Hematopoietic multipotent progenitor cell treated with erythropoietin and hydrocortisone succinate and interleukin-3 and kit ligand, for 6 days (in vitro differentiated cells): ENCODE measurements at places on chromosomes 13 and 19.
A peak's percentile ranks its signal among the peaks of the same experiment; 100 is the strongest.

DNA sequence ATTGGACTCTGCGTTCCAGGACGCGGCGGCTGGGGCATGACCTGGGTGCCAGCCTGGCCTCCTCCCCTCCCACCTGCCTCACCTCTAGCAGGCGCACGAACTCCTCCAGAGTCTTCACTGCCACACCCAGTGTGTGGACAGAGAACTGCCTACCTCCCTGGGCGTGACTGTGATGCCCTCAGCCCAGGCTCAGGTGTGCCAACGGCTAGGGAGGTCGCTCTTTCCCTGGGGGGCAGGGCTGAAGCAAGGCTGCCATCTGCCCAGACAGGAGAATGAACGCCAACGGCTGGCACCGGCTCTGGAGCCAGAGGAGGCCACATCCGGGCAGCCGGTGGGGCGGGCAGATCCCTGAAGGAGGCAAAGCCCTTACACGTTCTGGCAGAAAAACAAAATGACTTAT, 11.3 kb downstream of the NANOS3 start:
- DNase-seq: no peak

DNA sequence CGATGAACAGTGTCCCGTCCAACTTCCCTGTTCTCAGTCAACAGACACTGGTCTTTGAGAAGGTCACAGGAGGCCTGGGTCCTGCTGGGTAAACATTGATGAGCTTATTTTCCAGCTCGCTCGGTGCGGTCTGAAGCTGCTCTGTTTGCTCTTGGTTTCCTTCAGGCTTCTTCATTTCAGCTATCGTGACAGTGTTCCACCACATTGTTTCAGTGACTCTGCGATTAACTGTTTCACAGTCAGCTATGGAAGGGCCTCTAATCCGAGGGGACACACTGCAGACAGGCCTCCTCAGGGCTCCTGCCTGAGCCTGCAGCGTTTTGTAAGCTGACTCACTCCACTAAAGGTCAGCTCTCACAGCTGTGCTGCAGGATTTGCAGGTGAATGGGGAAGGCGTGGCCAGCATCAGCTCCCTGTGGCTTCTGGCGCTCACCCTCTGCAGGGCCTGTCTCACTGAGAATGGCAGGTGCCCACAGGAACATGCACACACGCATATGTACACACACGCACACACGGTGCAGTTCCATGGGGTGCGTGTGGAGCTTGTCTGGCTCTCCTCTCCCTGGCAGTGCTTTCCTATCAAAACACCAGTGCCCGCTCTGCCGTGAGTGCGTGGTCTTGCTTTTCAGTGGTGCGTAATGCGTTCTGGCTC, 62.9 kb upstream of the MCF2L start:
- DNase-seq: no peak

- DNase-seq: peak; percentile 71
These were observed 35.7 kb upstream of the MATK start for GRCh38 chr19:3821857-3822364.

- peak; percentile 25 for DNase-seq
These were observed 1.2 kb downstream of the USPL1 start for GRCh38 chr13:30618930-30619279.

DNA sequence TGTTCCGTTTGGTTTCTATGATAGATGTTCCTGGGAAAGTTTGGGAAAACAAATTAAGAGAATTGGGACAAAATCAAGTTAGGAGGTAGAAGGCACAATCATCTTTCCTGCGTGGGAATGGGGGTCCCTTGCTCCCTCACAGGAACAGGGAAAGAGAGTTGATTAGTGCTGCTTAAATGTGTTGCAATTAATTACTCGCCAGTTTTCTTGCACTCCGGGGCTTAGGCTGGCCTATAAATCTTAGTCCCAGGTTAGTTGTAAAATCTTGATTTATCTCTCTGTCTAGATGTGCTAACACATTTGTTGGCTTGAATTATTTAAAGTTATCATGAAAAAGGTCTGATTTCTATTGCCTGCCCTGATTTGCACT, 10.1 kb downstream of the B3GLCT start:
- peak; percentile 23 for DNase-seq

GRCh38 chr19:44947041-44947581, 1.3 kb downstream of the APOC2 start:
- no peak for DNase-seq

DNA sequence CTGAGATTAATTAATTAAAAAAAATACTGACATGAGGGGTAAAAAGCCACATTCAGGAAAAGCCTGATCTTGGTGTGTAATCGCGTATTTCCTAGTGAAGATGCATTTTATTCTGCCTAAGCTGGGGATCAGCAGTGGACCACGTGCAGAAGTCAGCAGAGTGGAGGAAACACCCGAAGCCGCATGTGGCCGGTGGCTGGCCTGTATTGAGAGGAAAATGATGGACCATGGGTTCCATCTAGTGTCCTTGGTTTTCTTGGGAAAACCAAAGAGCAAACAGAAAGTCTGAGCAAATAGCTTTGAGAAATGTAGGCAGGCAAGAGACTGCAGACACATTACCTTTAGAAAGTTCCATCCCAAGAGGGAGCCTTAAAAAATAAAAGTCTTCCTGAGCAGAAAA, 23.7 kb upstream of the SHISA2 start:
- no peak for DNase-seq

DNA sequence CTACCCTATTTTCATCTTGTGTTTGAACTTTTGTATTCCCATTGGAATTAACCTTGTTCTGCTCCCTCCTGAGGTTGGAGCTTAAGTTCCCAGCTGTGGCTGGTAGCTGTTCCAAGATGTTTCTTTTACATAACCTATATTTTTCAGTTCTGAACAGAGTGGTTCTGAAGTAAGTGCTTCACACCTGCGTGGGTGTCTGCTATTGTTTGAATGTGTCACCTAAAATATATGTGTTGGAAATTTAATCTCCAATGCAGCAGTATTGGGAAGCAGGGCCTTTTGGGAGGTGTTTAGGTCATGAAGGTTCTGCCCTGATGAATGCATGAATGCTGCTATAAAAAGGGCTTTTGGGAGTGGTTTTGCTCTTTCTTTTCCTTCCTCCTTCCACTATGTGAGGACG, 123.8 kb downstream of the LACC1 start:
- no peak for DNase-seq

- peak; percentile 79 for DNase-seq
These were observed 9.4 kb downstream of the SIRT6 start for GRCh38 chr19:4172861-4173473.

- no peak for DNase-seq
These were observed 604.4 kb upstream of the SPRY2 start for GRCh38 chr13:80945328-80945727.

GRCh38 chr19:10748927-10749434, 31.1 kb downstream of the DNM2 start:
- DNase-seq: peak; percentile 76

DNA sequence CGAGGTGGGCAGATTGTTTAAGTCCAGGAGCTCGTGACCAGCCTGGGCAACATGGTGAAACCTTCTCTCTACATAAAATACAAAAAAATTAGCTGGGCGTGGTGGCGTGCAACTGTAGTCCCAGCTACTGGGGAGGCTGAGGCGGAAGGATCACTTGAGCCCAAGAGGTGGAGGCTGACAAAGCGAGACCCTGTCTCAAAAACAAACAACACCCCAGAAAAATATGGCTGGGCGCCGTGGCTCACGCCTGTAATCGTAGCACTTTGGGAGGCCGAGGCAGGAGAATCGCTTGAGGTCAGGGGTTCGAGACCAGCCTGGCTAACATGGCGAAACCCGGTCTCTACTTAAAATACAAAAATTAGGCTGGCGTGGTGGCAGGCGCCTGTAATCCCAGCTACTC, 3.4 kb upstream of the HNRNPL start:
- no peak for DNase-seq

- peak; percentile 54 for DNase-seq
These were observed 68.1 kb downstream of the ERCC5 start for GRCh38 chr13:102913914-102914313.

DNA sequence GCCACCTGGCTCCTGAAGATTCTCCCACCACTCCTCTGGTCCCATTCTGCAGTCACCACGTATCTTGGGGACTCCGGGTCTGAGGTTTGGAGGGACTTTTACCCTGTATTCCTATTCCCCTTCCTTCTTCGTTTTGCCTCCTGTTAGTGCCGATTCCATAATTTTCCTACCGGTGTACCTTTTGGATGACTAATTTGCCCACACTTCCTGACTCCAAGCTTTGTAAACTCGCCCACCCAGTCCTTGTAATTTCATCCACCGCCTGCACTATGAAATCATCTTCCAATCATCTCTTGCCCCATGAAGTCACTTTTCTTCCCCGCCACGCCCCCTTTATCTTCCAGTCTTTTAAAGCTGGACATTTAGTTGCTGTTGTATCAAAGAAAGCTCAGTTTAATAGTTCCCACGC, 572 bp downstream of the UCHL3 start:
- peak; percentile 86 for DNase-seq

GRCh38 chr13:110838867-110839538, 75.9 kb downstream of the ANKRD10 start:
- DNase-seq: no peak

DNA sequence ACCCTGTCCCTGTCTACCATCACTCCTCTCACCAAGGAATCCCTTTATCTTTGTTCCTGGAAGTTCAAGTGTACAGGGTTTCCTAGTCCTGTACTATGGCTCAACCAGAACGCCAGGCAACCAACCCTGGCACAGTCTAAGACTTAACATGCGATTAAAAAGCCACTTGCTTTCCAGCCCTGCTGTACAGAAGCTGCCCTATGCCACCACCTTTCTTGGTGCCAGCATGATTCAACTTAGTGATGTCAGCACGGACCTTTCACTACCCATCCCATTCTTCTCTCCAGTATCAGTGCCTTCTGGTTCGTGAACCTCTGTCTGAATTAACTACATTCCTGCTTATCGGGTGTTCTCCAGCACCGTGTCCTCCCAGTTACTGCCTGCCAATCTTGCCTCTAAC, 151.1 kb downstream of the KLF12 start:
- no peak for DNase-seq

- no peak for DNase-seq
These were observed 5.0 kb downstream of the CEP89 start for GRCh38 chr19:32966750-32967149.

DNA sequence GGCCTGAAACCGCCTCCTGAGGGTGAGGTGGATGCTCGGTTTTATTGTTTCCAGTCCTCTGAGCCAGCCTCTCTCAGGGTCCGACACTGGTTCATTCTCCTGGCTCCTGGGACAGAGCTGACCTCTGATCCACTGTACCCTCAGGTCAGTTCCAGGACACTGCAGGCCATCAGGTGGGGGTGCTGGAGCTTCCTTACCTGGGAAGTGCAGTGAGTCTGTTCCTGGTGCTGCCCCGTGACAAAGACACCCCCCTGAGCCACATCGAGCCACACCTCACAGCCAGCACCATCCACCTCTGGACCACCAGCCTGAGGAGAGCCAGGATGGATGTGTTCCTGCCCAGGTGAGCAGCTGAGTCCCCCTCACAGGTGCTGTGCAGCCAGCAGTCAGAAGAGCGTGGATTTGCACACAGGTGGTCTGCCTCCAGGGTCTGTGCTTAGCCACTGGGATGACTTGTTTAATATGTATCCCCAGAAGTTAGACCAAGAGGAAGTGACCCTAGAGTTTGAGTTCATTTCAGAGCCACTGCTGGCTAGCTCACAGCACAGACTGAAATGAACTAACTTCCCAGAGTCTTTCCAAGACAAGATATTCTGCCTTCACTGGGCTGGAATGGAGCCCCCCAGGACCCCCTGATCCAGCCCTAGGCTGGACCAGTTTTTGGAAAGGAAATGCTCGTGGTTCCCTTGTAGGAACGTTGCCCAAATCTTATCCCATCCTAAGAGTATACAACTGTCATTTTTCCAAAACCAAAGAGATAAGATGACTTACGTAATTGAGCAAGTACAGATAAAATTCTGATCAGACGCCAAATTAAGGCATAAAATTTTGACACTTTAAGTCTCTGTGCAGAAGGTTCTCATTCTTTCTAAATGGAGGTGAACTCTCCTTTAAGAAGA, 8.8 kb downstream of the SERPINE3 start:
- no peak for DNase-seq

GRCh38 chr13:105118426-105118985, 1417.0 kb downstream of the EFNB2 start:
- DNase-seq: no peak

GRCh38 chr19:48680436-48681126, 7.8 kb upstream of the NTN5 start:
- no peak for DNase-seq

GRCh38 chr19:1645299-1645698, 7.1 kb downstream of the TCF3 start:
- no peak for DNase-seq

DNA sequence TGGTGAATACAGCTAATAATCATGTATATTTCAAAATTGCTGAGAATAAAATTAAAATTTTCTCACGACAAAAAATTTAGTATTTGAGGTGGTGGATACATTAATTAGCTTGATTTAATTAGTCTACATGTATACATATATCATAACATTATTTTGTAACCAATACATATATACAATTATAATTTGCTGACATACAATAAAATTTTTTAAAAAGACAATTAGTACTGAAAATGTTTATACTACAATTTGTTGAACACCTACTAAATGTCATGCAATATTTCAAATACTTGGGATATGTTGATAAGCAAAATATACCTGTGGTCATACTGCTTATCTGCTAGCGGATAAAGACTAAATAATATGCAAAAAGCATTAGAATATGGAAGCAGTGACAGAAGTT, 586.5 kb downstream of the SLITRK6 start:
- no peak for DNase-seq

DNA sequence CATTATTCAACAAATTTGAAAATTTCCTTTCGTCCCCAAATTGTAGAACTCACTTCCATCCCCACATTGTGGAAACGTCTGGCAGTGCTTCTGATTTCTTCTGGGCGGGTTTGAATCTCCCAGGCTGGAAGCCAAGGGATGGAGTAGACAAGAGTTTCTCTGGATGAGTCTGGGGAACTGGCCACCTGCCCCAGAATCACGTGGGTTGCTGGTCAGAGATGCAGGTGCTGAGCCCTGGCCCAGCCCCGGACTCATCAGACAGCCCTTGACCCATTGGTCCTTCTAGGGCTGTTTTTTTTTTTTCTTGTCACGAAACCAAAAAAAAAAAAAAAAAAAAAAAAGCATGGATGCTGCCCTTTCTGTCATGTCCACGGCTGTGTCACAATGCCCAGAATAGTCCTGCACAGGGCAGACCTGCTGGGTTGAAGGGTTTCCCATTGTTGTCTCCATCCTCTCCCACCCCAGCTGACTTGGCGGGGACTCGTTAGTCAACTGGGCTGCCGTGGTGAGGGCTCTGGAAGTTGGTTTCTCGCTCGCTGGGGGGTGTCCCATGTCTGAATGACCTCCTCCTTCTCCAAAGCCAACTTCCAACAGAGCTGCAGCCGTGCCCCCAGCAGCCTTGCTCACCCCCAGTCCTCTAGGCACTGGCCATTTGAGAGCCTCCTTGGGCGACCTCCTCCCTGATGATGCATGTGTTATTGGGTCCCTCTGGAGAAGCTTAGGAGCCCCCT, 12.8 kb downstream of the CHST8 start:
- no peak for DNase-seq

GRCh38 chr19:54319049-54319448, 6.1 kb upstream of the LILRA5 start:
- DNase-seq: peak; percentile 49

GRCh38 chr13:22855926-22856325, 324.9 kb upstream of the SGCG start:
- no peak for DNase-seq

GRCh38 chr19:12052497-12053169, at the start of gene ZNF878:
ZNF878 (minus strand) TSS chr19:12052961; CDS start chr19:12052801, 160 bp downstream.
- peak; percentile 96 for DNase-seq

GRCh38 chr13:20684546-20684945, 19.0 kb upstream of the IL17D start:
- no peak for DNase-seq
